DMS 273 treated with DMSO at 0.1 percent for 48 hours (cell line): ENCODE measurements at places on chromosomes 16 and 17.

GRCh38 chr16:14641206-14641605 lies 8.5 kb downstream of the BFAR start:
- DNase-seq, result no peak

GRCh38 chr17:65931246-65932149 lies 260.4 kb downstream of the CEP112 start:
- DNase-seq, result no peak

DNA sequence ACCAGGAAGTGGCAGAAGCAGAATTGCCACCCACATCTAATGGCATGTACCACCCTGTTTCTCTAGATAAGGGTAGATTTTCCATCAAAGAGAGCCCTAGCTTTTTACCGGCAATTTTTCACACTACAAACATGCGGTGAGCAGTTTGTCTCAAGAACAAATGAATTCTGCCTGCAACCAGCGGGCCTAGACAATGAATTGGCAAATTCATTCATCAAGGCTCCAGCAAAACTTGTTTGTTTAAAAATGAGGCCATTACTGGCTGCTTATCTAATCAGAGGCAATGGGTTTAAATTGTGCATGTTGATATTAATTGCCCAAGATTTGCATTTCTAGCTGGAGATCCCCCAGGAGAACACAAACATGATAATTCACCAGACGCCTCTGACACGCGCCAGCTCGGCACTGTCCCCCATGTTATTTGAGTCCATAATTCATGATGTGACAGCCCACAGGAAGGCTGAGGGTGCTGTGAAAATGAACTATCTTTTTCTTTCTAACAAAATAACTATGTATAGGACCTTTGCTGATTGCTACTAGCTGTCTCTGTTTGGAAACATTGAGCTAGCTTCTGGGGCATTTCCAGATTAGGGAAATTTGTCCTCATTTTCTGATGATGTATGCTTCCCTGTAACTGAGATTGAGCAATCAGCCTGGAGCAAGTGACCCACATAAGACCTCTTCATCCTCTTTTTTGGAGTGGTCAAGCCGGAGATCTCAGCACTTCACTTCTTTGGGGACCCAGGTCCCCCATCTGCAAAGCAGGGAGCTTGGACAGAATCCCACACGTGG lies 80.8 kb downstream of the CNGB1 start:
- no peak for DNase-seq

DNA sequence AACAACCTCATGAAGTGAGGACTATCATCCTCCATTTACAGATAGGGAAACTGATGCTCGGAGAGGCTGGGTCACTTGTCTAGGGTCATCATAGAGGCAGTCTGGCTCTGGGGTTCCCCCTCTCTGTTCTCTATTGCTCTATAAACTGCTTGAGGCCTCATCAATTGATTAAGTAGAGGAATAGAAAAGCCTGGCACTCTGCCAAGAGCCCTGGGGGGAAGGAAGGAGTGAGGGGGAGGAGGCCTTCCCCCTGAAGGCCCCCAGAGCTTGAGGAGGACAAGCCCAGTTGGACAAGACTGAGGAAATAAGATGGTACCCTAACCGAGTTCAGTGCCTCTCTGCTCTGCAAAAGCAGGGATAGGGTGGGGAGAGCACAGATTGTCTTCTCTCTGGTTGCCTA lies 21.0 kb downstream of the SDK2 start:
- DNase-seq, result no peak

DNA sequence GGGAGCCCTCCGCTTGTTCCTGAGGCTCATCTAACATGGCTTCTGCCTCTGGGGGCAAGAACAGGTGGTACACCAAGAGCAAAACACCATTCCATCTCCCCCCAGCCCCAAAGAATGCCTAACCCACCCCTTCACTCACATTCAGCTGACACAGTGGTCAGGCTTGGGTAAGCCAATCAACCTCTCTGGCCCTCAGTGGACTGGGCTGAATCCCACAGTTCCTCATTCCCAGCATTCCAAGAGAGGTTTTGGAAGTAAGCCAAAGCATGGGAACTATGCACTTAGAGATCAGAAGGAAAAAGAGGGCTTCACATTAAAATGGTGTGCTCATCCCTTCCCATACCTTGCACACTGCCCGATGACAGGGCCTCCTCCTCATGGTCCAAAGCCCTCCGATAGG lies 7.8 kb downstream of the PIGS start:
- DNase-seq, result no peak

DNA sequence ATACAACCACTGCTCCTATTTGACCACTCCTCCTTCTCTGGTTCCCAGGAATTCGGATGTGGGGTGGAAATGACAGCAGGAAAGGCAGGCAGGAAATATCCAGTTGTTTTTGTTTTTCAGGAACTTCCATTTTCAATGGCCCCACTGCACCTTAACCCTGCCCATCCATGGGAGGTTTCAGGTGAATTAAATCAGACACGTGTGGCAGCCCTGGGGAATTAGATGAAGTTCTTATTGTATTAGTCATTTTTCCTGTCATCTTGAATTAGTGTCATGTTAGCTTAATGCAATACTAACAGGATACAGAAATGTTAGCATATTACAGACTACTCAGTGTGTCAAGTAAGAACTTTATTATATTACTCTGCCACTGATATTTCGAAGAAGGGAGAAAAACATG lies 146.4 kb downstream of the CHD9NB start:
- DNase-seq, result no peak

GRCh38 chr17:80568246-80568645 lies 23.6 kb downstream of the RPTOR start:
- DNase-seq, result no peak

DNA sequence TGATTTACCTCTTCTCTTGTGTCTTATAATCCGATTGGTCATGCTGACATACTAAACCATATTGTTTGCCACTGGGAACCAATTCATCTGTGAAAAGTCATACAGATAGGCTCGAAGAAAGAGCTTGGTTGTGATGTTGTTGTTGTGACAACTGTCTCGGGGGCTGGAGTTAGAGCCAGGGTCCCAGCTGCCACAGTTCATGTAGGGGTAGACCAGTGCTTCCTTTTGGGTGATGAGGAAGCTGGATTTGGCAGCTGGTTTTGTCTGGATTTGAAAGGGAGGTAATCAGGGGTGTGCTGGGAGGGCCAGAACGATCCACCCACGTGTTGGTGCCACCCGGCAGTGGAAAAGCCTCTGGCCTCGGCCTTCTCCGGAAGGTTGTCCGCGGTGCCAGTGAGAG lies 438.1 kb downstream of the WWOX start:
- no peak for DNase-seq

- DNase-seq, result no peak
Measured at GRCh38 chr16:87849419-87850008, 19.8 kb downstream of the SLC7A5 start.

GRCh38 chr16:11091021-11091785 lies 146.8 kb downstream of the CLEC16A start:
- DNase-seq, result no peak

- no peak for DNase-seq
Measured at GRCh38 chr17:42342242-42343008, 45.8 kb downstream of the STAT3 start.

- no peak for DNase-seq
Measured at GRCh38 chr17:2057175-2057759, 2.4 kb downstream of the HIC1 start.
